NCI-H1930 (cell line): ENCODE measurements at places on chromosomes 3 and 15.

- DNase-seq, result no peak
These were observed 168.8 kb downstream of the NUP210 start for GRCh38 chr3:13251166-13251903.

- DNase-seq, result no peak
These were observed 50.5 kb upstream of the FGD5 start for GRCh38 chr3:14768182-14768790.

DNA sequence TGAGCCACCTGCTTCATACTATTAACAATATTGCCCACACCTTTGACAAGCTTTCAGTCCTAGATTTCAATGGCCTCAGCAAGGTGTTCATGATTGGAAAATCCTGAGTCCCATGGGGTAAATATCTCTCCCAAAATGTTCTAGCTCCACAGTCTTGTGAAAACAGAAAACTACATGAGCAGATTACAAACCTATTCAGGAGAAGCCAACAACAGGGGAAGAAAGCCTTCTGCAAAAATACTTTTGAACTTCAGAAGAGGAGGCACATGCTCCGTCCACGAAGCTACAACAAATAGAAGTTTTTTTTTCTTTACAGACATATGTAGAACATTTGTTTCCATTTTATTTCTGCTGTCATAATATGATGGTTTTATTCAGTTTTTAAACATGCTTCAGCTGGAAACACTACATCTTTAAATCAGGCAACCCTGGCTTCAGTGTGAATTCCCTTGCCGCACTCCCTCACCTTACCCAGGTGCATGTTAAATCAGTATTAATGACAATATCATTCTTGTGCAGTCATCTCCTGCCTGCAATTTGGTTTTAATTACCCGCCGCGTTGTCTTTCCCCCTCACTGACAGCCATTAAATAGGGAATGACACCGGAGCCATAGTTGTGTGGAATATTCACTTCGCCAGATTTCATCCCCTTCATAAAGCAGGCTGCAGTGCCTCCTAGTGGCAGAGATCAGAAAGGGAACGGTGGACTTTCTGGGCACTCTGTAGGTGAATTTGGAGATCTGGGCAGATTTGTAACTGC, 725.5 kb upstream of the ARRDC4 start:
- no peak for DNase-seq

DNA sequence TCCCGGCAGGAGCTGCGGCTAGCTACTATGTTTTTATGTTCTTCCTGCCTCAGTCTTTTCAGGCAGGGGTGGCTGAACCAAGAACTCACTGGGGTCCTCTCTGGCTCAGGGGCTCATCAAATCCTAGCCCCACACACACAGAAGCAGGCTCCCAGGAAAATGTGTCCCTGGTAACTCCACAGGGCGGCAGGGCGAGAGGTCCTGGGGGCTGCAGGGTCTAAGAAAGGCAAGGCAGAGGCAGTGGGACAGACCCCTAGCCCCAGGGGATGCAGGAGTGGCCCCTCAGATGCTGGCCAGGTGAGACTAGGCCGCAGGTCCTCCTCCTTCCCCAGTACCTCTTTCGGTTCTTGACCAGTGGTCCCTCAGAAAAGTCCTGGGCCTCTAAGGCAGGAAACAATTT, 48.9 kb downstream of the PTH1R start:
- no peak for DNase-seq

GRCh38 chr3:134694466-134694865, 43.6 kb upstream of the KY start:
- DNase-seq, result no peak

- no peak for DNase-seq
These were observed 14.0 kb upstream of the ZCWPW2 start for GRCh38 chr3:28334552-28334951.

- no peak for DNase-seq
These were observed 753.9 kb downstream of the TUSC7 start for GRCh38 chr3:117463276-117464115.

- DNase-seq, result no peak
These were observed 783.3 kb downstream of the ZPLD1 start for GRCh38 chr3:103218146-103218545.

- DNase-seq, result no peak
These were observed 118.0 kb downstream of the TPRA1 start for GRCh38 chr3:127472506-127472905.

DNA sequence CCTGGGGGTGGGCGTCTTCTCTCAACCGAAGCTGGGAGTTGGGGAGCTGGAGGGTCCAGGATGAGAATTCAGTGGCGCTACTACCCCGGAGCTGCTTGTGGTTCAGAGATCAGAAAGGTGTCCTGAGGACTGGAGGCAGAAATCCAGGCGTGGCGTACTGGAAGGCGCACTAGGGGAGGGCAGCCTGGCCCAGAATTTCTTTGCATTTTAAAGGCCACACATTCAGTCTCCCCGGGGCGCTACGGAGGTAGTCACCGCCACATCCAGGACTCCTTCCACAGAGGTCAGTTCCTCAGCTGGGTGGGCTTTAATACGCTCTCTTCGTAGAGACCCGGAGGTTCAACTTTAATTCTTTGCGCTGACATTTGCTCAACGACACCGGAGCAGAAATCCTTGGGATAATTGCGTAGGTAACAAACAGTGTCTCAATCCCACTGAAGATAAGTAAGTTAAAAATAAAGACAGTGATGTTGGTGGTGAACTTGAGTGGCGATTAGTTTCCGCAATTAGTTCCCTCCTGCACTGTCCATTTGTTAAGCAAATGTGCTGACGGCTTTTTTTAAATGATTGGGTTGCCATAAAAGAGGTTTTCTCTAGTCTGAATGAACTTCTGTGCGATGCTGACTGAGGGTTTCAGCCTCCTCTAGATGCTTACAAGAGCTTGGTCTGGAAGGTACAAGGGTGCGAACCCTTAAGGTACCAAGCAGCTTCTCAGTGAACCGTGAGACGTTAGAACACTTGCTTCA, 535 bp downstream of the MCTP2 start:
- no peak for DNase-seq

GRCh38 chr15:71801935-71802655, 8.3 kb upstream of the NR2E3 start:
- no peak for DNase-seq

DNA sequence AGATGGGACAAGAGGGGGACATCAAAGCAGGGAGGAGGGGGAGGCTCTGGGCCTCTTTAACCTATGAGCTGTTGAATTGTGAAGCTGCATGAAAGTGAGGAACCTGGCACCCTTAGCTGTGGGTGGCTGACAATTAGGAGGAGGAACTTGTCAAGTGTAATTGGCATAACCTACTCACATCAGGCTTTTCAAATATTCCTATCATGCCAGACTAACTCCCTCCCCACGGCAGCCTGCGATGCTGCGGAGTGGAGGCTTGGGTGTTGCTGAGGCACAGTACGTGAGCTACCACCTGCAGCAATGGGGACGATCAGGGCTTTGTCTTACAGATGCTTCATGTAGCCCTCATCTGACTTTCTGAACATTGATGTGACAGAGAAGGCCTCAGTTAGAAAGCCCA, 180.7 kb upstream of the SNTN start:
- no peak for DNase-seq

DNA sequence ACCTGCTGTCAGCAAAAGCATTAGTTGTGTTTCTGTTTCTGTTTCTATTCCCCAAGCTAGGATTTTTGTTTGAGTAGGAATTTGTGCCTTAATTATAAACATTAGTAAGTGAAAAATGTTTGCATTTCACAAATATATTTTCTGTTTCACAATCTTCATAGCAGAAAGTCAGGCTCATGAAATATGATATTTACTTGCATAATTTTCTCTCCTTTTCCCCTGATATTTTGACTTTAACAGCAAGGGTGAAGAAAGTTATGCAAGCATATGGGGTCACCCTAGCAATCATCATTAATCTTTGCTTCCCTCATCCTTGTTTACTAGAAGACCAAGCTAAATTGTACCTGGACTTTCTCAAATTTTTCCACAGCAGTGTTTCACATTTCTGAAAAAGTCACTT, 140.3 kb upstream of the SEMA6D start:
- no peak for DNase-seq

GRCh38 chr15:49692514-49693090, 71.8 kb downstream of the DTWD1 start:
- DNase-seq, result no peak

- peak; percentile 1 for DNase-seq
These were observed 455 bp upstream of the ABHD17C start for GRCh38 chr15:80694611-80695098.

DNA sequence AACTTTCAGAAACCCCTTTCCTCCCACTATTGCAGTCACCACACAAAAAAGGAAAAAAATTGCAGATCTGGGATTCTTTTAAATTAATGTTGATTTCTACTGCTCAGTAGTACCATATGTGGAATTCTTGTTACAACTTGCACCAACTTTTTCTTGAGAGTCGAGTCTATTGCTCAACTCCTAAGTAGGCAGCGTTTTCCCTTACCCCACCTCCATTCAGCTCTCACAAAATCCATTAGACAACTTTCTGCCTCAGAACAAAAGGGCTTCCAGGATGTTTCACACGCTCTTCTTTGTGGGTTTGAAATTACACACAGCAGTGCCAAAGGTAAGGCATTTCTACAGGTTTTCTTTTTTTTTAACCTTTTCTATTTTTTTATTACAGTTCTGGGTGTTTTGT, 179.5 kb downstream of the ANXA2 start:
- no peak for DNase-seq

- no peak for DNase-seq
These were observed 24.1 kb upstream of the RARB start for GRCh38 chr3:25403968-25404367.

GRCh38 chr15:46293550-46293949, 658.7 kb downstream of the SQOR start:
- no peak for DNase-seq

GRCh38 chr15:42490291-42490670, 660 bp downstream of the ZNF106 start:
- no peak for DNase-seq

GRCh38 chr3:34568766-34569165, 770.3 kb downstream of the PDCD6IP start:
- no peak for DNase-seq

DNA sequence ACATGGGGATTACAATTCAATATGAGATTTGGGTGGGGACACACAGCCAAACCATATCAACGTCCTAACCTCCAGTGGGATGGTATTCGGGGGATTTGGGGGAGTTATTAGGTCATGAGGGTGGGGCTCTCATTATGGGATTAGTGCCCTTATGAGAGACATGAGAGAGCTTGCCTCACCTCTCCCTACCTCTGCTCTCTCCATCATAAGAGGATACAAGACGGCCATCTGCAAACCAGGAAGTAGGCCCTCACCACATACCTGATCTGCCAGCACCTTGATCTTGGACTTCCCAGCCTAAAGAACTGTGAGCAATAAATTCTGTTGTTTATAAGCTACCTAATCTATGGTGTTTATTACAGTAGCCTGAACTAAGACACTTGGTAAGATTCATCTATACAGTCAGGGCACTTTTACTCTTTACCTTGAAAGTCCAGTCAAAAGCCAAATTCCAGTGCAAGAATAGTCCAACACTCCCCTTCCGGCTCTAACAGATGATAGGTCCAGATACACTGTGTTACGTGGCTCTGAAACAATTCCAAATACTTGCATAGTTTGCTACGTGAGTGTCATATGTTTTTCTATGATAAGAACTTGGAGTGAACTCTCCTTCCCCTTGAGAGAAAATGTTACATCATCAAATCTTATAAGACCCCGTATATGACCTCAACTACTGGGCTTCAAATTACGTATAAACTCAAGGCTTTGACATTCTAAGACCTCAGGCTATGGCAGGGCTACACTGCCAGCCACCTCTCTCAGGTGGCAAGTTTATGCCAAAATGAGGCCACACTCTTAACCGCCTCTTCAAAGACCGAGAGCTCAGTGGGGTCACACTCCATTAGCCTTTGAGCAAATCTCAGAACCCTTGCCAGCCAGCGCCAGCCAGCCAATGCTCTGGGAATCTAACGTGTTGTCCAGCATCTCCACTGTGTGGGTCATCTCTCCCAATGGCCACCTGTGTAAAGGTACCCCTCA, 129.9 kb downstream of the XXYLT1 start:
- no peak for DNase-seq

DNA sequence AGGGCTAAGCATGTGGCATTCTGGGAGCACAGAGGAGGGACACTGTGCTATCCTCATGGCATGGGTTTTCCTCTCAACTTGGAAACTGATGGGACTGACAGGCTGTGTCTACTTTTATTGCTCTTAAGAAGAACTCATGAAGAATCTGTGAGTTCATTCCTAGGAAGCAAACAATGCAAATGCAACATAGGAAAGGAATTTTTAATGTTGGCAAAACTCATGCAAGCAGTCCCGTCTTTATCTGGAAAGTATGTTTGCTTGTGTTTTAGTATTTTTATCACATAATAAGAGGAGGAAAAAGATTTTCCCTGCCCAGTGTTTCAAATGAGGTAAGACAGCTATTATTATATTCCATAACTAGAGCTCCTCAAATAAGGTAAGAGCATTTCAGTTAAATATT, 89.7 kb downstream of the TRIM42 start:
- no peak for DNase-seq

DNA sequence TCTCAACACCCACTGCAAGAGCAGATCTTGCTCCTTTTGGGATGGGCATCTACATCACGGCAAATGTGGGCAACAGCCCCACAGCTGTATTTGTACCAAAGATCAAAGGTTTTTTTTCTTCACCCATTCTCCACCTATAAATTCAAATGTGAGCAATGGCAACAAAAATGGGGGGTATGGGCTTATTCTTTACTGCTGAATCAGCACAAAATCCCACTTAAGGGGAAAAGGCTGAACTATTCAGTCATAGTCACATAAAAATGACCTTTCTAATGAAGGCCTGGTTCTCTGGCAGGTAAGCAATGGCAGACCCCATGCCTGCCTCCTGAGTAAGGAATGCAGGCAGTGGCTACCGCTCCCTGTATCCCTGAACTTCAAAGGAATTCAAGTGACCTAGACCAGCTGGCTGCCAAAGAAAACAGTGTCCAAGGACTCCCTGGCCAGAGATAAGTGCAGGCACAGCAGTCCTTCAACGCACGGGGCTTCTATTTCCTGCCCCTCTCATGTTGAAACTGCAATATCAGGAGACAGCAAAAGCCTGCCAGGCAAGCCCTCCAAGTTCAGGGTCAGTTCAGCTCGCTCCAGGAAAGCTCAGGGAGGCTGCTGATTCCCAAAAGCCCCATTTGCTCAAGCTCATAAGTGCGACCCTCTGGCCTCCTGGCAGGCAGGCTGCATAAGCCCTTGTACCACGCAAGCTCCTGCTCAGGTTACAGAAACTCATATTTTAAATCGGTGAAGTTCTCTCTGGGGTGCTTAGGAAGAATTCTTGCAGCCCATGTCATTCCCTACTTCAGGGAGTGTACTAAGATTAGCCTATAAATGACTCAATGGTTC, 134.1 kb downstream of the PDZRN3 start:
- DNase-seq, result no peak

DNA sequence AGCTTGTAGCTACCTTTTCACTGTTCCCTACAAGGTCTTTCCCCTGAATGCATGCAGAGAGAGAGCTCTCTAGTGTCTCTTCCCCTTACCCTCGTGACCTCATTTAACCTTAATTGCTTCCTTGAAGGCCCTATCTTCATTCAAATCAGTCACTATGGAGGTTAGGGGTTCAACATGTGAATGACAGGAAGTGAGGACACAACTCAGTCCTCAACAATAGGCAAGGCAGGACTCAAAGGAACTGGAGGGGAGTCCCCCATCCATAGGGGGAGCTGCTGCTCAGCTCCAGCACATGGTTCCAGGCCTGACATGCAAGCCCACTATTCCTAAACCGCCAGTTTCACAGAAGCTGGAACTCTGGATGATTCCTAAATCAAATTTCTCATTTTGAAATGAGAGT, 33.8 kb upstream of the GYG1 start:
- no peak for DNase-seq

- peak; percentile 74 for DNase-seq
These were observed 12.1 kb downstream of the VPS18 start for GRCh38 chr15:40906091-40906990.

GRCh38 chr3:152688313-152688712, 146.6 kb upstream of the P2RY1 start:
- no peak for DNase-seq

GRCh38 chr3:143634991-143635390, 213.3 kb downstream of the SLC9A9 start:
- DNase-seq, result no peak
